ENCODE measurements at places on chromosomes 2 and 18.

DNA sequence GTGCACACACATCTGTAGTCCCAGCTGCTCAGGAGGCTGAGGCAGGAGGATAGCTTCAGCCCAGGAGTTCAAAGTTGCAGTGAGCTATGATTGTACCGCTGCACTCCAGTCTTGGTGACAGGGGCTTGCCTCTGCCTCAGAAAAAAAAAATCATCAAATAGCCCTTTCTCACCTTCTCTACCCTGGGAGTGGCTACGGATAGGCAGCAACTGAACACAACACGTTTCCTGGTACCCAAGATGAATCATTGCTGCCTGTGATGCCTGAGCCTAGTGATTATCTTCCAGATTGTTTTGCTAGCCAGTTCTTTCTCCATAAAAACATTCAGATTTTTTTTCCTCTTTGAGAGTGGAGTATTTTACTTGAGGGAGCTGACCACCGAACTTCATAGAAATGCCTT lies 13.5 kb downstream of the INPP4A start:
- DNase-seq, result no peak

DNA sequence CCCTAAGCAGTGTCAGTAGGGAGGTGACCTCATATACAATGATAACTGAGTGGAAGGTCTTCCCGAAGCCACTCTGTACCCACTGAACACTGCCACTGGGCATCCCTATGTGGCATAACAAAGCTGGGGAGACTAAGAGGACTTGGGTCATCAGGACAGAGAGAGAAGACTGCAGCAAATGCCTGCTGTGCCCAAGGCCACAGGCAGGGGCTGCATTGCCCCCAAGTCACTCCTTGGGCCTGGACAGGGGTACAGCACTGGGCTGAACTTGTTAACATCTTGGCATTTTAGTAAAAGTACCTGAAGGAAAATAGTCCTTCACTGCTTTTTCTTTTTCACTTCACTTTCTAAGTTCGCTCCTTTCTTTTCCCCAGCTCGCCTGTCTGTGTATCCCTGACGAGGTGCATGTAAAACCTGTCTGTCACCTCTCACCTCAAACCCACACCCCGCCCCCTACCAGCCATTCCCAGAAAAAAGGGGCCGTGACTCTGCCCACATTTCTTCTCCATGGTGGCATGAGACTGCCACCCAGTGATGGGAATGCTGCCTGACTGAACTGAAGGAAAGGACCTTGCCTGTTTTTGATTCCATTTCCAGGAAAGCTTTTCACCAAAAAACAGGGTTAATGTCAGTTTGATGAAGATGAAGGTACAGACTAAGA lies 62.9 kb downstream of the MTHFD2 start:
- no peak for DNase-seq

DNA sequence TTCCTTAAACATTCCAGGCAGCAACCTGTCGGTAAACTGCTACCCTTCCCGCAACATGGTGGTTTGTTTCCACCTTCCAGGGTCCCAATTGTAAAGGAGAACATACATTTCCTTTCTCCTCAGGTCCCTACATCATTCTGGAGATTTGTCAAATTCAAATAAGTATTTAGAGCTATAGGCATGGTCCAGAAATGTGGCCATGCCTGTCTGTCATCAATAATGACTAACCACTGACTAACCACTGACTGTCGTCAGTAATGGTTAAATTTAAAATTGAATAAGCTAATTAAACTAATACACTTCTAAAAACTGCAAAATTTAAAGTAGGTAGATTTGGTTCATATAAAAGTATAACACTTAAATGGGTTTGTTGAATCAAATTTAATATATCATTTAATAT lies 984.0 kb upstream of the SLC39A10 start:
- DNase-seq, result no peak

DNA sequence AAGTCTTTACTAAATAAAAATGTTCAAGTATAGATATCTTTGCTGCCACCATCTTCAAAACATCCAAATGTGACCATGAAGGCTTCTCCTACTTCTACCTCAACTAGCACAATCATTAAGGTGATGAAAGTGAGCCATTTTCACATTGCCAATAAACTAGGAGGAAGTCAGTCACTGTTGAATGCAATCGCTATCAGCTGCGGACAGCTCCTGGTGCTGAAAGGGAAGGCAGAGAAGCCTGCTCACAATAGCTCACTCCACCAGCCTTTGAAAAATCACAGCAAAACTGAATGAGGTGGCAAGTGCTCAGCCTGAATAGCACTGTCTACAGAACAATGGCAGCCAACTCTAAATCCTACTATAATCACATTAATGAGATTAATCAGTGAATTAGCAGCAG lies 2.2 kb downstream of the MYT1L start:
- peak; percentile 1 for DNase-seq

- no peak for DNase-seq
Observed at GRCh38 chr2:134135793-134136192, 118.1 kb upstream of the MGAT5 start.

- no peak for DNase-seq
Observed at GRCh38 chr2:22692746-22693145, 692.2 kb upstream of the KLHL29 start.

- no peak for DNase-seq
Observed at GRCh38 chr2:65557616-65558573, 125.5 kb upstream of the SPRED2 start.

- no peak for DNase-seq
Observed at GRCh38 chr2:201420442-201421113, 30.7 kb downstream of the TRAK2 start.

DNA sequence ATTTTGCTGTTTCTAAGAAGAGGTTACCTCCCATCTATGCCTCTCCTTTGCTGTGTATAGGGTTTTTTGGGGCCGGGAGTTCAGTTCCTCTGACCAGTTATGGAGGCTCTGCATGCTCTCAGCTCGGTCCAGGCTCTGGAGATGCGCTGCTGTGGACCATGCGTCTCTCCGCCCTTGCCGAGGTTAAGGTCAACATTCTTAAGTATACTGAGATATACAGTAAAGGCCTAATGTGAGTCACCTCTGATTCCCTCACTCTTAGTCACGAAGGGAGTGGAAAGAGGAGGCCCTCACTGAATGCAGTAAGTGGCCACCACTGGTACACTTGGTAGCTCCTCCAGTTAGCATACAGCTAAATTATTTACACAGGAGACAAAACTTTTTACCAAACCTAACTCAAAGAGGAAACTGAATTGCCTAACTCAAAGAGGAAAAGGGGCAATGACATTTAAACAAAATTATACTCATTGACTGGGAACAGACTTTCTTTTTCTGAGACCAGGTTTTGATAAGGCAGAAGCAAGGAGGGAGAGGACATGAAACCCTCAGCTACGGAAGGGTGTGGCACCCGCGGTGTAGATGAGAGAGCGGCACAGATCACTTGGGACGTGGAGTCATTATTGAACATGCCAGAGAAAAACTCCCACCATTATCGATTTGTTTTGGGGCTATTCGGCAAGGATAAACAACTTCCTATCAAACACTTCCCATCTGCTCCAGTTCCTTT lies 98.7 kb downstream of the COPS8 start:
- DNase-seq, result no peak

DNA sequence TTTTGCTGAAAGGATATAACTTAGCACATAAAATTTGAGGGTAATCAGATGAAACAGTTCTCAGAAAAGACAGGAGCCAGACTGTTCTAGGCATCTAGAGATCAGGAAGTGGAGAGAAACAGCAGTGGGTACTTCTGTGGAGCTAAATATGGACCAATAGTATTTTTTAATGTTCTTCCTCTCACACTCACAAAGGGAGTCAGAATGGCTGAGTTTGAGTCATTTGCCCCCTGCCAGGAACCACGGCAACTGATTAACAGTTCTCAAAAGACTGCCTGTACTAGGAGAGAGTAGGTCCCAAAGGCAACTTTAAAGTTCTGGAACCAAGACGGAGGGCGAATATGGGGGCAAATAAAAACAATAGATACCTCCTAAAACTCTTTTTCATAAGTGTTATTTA lies 107.5 kb downstream of the GULP1 start:
- no peak for DNase-seq

DNA sequence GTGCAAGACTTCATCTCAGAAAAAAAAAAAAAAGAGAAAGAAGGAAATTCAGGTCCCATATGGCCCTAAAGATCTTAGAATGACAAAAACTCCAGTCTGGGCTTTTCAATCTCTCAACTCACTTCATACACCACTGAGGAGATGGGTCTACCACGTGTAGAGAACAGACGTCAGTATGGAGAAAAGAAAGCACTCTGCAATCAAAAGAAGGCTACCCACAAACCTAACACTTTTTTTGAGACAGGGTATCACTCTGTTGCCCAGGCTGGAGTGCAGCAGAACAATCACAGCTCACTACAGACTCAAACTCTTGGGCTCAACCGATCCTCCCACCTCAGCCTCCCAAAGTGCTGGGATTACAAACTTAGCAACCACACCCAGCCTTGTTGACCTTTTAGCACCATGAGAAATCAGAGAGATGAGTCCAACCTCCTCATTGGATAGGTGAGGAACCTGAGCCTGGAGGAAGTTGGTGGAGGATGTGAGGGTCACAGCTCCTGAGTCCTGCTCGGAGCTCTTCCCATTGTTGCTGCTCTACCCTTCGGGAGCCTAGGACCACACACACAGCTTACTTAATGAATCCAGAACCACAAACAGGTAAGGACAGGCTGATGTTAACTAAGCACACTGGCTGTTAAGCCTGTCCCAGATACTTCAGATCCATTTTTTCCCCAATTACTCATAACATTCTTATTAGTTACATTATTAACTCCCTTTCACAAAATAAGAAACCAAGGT lies 23.7 kb downstream of the TBC1D8 start:
- DNase-seq, result no peak
